ENCODE measurements at places on chromosomes 5 and 9.

DNA sequence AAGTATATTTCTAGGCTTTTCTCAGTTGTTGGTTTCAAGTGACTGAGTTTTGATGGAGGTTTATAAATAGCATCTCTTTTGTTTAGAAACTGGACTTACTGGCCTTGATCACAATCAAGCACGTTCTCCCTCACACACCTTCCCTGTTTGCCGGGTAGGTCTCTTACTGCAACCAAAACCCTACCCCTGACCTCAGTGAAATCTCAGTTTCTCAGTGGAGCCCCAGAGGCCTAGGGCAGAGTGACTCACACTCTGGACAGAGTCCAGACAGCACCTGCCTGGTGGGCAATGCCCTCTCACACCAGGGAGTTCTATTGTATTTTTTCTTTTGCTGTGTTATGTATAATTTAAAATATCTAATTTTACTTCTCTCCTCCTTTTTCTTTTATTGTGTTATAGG lies 48.4 kb upstream of the EPB41L4B start:
- no peak for DNase-seq

DNA sequence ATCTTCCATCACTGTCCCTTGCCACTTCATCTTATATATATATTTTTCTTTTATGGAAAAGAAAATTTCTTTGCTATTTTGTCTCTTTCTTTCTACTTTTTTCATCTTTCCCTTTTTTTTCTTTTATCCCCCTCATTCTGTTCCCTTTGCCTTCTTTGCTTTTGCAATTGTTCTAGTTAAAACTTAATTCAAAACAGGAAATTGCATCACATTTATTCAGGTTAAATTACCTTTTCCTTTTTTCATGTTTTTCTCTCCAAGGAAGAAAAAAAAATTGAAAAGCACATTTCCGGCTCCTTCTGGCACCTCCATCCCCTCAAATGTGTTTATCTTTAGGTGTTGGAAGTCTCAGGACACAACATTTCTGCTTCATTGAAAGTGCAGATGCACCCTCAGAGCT lies 176.9 kb downstream of the FGF1 start:
- DNase-seq, result no peak

GRCh38 chr9:121368138-121368522 lies 1.9 kb downstream of the STOM start:
- no peak for DNase-seq

- DNase-seq, result no peak
These were observed 287.6 kb downstream of the RFX3 start for GRCh38 chr9:3238236-3238635.

DNA sequence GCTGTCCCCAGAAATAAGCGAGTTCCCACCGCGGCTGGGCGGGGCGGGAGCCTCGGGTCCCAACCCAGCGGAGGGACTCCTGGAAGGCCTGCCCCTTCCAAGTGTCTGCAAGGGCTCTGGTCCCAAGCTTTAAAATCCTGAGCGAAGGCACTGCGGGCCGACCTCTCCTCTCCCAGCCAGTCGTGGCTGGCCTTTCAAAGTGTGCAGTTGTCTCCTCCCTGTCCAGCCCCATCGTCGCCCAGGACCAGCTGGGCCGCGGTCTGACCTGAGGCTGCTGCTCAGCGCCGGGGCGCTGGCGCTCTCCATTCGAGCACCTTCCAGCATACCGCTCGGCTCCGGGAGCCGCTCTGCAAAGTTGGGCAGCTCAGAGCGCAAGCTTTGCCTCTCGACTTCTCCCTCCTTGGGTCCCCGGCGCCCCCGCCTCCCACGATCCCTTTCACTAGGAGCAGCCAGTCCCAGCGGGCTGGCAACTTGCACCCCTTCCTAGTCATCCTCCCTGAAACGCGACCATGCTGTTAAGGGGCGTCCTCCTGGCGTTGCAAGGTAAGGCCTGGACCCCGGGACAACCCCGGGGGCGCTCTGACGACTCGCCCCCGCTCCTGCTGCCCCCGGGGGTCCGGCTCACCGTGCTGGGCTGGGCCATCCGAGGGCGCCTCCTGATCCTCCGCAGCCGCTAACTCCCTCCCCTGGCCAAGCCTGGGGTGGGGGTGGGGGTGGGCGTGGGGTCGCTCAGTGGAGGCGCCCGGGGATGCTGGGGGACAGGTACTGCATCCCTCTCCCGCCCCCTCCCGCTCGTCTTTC lies at the start of gene MAMDC2:
Gene MAMDC2, plus strand, starts transcription at position 160 of the 801 bp plus-strand sequence. Its CDS starts 350 bp downstream, at position 510.
- DNase-seq, result no peak

- DNase-seq, result no peak
These were observed 6.7 kb upstream of the ALDOB start for GRCh38 chr9:101442318-101442717.

Measured in OCI-M1 (cell line).